ENCODE measurements at places on chromosomes 5 and 9. TPM values are rescaled to one million over a fixed set of nuclear protein-coding genes. Genes with fewer than 3 reads are reported as not detected.

DNA sequence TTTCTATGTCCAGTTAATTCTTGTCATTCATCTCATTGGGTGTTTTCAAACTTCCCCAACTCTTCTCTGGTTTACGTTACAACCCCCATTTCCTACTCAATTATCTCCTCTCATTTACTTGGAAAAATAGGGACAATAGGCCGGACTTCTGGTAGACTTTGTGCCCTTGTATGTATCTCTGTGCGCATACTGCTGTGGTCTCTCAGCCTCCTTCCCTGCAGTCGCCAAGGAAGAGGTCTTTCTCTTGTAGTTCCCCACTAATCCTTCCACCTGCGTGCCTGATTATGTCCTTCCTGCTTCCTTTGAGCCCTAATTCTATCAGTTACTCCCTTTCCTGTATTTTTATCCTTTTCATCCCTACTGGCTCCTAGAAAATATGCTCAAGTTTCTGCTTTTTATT is 176.3 kb downstream of the GDNF start:
- DNase-seq = no peak

GRCh38 chr9:12657998-12658397 is 35.2 kb upstream of the TYRP1 start:
- no peak for DNase-seq

Gene SLC46A2
- not detected for total RNA-seq

Gene ZNF462
- 28.7 TPM for total RNA-seq

GRCh38 chr9:18606281-18606680 is 132.3 kb downstream of the ADAMTSL1 start:
- no peak for DNase-seq

Gene IFNB1
- total RNA-seq = not detected

DNA sequence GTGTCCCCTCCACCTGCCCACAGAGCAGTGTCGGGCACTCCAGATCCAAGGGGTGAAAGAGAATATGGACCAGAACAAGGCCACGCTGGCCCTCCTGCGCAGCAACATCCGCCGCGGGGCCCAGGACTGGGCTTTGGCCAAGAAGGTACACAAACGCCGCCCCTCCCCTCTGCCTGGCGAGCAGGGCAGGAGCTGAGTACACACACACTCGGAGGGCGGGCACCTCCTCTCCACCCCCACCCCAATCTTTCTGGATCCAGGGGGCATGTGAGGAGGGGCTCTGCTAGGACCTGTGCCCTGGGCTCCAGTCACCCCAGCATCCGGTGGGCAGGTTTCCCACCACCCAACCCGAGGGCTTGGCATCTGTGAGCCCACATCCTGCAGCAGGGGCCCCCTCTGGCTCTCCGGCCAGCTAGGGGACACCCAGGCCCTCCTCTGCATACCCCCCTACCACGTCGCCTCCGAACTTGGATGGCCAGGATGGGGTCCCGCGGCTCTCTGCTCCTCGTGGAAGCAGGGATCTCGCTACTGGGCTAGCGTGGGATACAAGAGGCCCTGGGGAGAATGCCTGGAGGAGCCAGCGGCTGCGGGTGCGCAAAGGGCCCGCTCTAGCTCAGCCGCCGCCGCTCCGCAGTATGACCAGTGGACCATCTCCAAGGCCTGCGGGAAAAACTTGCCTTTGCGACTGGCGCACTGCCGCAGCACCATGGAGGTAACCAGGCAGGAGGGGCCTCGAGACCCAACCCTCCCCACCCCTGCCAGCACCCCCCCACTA is 3.1 kb downstream of the CCDC183 start:
- peak; percentile 83 for DNase-seq

GRCh38 chr9:131641618-131642495 is 96.5 kb downstream of the PRRT1B start:
- peak; percentile 68 for DNase-seq

Gene DBH
- not detected for total RNA-seq

DNA sequence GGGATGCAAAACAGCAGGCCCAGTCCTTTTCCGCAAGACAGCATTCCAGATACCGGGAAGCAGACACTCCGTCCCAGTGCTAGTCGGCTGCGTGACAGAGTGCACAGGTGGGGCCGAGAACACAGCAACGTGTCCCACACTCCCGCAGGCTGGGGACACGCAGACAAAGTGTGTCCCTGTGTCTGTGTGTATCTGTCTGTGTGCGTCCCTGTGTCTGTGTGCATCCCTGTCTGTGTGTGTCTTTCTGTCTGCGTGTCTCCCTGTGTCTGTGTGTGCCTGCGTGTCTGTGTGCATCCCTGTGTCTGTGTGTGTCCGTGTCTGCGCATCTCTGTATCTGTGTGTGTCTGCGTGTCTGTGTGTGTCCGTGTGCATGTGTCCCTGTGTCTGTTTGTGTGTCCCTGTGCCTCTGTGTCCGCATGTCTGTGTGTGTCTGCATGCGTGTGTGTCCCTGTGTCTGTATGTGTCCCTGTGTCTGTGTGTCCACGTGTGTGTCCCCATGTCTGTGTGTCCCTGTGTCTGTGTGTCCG is 137.0 kb downstream of the MRPL36 start:
- DNase-seq = no peak

Gene ELOVL7
- total RNA-seq = 13.8 TPM

DNA sequence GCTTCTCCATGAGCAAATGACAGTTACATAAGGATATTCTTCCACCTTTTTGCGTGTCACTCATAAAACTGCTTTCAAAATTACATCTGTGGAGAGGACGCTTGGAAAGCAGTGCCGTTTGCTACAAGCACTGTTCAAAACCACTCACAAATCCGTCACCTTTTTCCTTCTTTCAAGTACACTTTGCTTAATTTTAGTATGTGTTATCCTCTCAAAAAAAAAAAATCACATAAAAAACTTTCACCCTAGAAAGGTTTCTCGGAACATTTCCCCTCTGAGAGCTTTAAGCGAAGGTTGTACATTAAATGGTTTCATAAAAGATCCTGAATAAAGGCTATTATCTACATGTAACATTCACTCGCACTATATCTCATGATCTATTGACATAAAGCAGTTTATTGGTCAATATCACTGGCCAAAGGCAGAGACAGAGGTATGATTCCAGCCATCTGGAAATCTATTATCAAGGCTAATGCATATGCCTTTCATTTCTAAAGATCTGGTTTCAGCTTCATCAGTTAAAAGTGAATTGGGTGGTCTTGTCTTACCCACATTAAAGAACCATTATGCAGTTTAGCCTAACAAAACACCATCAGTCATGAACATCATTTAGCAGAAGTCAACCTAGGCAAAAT is 163.6 kb downstream of the ENC1 start:
- DNase-seq = no peak

Gene PCDHGB5
- 6.4 TPM for total RNA-seq

DNA sequence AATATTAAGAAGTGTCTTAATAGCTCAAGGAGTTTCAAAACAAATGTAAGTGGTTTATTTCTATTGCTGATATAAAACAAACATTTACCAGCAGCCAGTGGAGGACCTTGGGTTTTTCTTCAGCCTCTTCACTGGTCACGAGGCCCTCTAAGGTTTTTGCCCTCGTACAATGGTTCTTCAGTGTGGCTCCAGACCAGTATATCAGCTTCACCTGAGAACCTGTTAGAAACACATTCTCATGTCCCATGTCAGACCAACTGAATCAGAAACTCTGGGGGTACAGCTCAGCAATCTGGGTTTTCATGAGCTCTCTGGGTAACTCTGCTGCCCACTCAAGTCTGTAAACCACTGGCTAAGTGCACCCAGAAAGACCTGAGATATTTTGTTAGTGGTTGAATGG is 12.9 kb downstream of the WWC1 start:
- no peak for DNase-seq

Gene LVRN
- total RNA-seq = 1.4 TPM

Gene FOXD4L3
- not detected for total RNA-seq

Gene PCDHGA5
- 2.5 TPM for total RNA-seq

Gene RBM18
- 8.1 TPM for total RNA-seq

- DNase-seq = no peak
Measured at GRCh38 chr5:163659568-163659902, 154.1 kb downstream of the MAT2B start.

Gene MARCOL
- total RNA-seq = not detected

- no peak for DNase-seq
Measured at GRCh38 chr5:143920772-143921171, 108.8 kb downstream of the HMHB1 start.

DNA sequence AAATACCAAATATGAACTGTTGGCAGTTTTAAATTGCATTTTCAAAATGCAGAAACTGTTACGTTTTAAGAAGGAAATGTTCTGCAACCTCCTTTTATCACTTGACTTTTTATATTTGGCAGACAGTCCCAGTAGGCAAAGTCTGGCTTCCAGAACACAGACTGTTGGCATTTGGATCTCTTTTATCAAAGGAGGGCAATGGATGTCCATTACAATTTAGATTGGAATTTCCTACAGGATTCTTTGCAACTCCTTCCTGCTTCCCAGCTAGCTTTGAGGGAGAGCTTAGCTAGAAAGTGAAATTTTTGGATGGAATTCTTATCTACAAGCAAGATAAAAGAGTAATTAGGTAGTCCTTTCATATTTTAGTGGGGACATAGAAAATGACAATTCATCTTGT is 142.6 kb downstream of the SLF1 start:
- DNase-seq = no peak

DNA sequence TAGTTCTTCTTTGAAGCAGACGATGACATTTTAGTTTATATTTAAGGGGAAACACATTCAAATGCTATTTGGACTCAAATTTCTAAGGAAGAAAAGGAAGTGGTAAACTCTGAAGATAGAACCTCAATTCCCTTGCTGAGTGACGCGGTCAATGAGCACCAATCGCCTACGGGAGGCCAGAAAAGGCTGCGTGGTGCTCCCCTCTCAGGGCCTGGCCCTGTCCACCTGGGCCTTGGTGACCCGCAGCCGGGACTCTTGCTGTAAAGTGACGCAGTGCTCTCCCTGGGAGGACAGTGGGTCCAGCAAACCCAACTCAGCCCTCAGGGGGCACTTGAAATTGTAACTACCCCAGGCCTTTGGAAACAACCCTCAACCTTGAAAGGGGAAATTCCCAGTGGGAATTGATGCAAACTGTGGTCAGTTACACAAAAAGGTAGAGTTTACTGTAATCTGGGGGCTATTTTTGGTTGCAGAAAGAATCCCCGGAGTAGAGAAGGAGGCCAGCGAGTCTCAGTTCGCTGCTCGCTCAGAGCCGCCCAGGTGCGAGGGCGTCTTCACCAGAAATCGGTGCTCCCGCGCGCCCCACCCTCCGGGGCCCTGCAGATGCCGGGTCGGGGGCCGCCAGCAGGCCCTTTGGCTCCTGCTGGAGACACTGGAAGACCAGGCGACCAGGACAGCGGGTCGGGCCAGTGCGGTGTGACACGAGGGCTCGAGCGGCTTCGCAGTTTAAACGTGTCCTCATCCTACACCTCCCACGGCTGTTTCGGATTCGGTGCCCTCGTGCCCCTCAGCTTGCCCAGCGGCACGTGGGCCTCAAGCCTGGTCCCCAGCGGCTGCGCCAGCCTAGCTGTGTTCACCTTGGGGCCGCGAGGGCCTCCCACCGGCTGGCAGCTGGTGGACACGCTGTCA is 1.4 kb upstream of the ANKRD33B start:
- no peak for DNase-seq

DNA sequence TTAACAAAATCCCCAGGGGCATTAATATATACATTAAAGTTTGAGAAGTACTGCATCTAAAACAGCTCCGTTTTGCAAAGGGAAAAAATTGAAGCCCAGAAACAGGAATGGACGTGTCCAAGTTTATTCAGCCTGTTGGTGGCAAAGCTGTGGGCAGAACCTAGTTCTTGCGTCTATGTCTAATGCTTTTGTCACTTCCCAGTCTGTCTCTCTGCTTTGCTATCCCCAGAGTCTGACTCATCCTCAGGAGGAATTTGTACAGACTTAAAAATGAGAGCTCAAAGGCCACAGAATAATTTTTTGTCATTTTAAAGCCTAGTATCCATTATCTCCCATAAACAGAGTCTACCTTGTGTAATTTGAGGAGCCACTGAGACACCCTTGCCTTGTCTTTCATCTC is 330.9 kb upstream of the GRIA1 start:
- no peak for DNase-seq

DNA sequence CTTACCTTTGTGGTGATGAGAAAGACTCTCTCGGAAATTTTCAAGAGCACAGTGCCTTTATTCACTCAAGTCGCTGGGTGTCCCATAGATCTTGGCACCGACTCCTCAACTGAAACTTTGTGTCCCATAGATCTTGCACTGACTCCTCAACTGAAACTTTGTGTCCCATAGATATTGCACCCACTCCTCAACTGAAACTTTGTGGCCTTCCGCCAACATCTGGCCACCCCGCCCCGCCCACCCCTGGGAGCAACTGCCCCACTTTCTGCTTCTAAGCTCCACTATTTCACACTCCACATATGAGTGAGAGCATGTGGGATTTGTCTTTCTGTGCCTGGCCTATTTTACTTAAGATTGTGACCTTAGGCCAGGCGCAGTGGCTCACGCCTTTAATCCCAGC is 12.7 kb upstream of the EGFL7 start:
- no peak for DNase-seq

DNA sequence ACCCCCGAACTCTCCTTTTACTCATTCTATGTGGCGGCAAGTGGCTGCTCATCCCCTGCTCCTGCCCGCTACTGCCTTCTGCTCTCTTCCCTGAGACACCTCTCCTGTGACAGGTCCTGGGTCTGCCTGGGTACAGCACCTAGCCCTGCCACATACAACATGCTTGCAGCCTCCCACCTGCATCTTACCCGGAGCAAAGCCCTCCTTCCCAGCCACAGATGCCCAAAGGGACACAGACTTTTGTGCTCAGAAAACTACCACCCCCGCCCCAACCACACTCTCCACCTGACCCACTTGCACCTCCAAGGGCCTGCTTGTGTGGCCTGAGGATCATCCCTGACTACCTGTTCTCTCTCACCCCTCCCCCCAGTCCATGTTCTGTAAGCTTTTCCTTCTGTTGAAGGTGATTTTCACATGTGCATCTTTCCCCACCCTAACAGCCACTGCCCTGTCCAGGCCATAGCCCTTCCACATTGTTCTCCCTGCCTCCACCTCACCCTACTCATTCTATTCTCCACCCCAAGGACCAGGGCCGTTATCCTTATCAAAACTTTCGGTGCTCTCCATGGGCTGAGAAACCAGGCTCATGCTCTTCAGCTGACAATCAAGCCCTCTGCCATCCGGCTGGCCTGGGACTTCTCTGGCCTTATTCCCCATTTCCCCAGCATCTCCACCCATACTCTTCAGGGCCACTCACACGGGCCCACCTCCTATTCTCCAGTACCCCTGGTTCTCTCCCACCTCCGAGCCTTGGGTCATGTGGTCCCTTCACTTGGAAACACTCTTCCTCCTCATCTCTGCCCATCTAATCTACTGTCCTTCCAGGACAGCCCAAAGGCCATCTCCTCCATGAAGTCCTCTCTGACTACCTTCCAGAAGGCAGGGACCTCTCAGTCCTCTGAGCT is 46.4 kb upstream of the ALDH1B1 start:
- DNase-seq = no peak

DNA sequence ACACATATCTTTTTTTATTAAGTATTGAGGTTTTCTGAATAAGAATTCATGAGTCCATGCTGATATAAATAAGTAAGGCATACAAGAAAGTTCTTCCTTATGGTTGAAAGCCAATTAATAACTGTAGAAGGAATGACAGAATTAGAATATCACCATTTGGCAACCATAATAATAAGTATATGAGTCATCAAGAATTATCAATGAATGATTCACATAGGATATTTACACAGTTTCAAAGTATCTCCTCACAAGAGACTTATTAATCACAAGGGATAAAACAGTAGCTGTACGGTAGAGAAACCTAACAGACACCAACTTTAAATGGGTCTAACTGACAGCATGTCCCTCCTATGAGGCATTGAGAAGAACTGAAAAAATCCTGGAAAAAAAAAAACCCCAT is 161.6 kb downstream of the NR3C1 start:
- DNase-seq = no peak

All from transverse colon (tissue), 4 donors.